ENCODE measurements at places on chromosomes 6 and 20.

- DNase-seq = no peak
Measured at GRCh38 chr6:10800810-10801209, 37.5 kb downstream of the MAK start.

- DNase-seq = no peak
Measured at GRCh38 chr20:60372822-60373221, 414.6 kb downstream of the CDH26 start.

DNA sequence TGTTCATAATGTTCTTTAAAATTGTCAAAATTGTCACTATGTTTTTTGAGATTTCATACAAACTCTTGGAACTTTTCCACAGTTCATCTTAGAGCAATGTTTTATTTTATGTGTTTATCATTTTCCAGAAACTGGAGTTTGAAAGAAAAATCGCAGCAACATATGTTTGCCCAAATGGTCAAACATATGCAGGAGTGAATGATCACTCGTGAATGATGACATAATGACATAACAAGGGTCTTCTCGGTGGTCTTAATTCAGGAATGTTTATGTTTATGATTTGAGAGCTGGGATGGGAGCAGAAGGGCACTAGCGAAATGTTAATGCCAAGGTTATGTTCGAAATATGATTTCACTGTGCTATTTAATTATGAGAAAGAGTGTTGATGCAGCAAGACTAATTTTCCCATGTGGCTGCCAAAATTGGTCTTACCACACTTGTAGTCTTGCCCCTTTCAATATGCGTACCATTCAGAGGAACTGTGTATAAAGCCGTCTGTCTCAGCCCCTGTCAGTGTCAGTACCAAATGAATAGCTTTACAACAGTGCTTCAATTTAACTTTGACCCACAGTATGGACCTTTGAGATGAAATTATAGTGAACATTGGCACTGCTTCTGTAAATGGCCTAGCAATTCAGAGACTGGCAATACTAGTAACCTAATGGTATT lies 152.3 kb downstream of the CARMIL1 start:
- no peak for DNase-seq

GRCh38 chr6:21109391-21110178 lies 484.0 kb upstream of the SOX4 start:
- no peak for DNase-seq

- no peak for DNase-seq
Measured at GRCh38 chr6:169949511-169950097, 198.2 kb downstream of the ERMARD start.

DNA sequence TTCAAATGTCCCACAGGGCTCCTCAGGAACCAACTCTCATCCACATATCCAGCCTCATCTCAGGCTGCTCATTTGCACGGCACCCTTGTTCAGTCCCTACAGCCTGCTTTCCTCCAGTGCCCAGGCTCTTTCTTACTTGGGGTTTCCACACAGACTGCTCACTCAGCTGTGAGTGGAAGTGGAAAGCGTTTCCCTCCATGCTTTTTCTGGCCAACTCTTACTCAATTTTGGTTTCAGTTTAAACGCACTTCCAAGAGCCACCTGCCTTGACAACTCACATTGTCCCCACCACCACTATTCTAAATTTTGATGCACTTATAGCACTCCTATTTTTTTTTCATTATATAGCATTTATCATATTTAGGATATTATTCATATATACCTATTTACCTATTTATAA lies 367.1 kb downstream of the PKHD1 start:
- no peak for DNase-seq

- no peak for DNase-seq
Measured at GRCh38 chr6:117795234-117795633, 111.8 kb upstream of the SLC35F1 start.

- no peak for DNase-seq
Measured at GRCh38 chr6:130134582-130134981, 88.2 kb downstream of the SAMD3 start.

GRCh38 chr6:155481215-155481614 lies 25.6 kb upstream of the NOX3 start:
- no peak for DNase-seq

DNA sequence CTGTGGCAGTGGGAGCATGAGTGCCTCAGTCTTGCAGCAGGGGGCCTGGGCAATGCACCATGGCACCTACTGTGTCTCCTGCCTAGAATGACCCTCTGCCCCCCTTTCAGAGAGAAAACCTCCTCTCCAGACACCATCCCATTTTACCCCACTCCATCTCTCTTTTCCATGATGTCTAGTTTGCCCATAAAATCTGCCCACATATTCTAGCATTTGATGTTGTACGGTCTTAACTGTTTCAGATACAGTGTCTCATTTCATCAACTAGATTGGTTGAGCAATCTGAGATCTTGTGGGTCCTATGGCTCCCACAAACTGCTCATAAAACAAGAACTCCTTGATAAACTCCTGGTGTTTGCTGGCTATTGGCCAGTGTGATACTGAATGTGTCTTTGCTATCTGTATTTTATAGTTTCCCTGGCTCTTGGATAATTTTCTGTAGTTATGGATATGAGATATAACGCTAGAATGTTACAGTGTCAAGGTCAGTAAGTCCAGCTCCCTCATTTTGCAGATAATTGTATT lies 8.1 kb downstream of the PNPLA1 start:
- no peak for DNase-seq

- no peak for DNase-seq
Measured at GRCh38 chr6:47137073-47137472, 94.9 kb upstream of the ADGRF1 start.

- DNase-seq = no peak
Measured at GRCh38 chr6:124747349-124747748, 214.9 kb upstream of the RNF217 start.

DNA sequence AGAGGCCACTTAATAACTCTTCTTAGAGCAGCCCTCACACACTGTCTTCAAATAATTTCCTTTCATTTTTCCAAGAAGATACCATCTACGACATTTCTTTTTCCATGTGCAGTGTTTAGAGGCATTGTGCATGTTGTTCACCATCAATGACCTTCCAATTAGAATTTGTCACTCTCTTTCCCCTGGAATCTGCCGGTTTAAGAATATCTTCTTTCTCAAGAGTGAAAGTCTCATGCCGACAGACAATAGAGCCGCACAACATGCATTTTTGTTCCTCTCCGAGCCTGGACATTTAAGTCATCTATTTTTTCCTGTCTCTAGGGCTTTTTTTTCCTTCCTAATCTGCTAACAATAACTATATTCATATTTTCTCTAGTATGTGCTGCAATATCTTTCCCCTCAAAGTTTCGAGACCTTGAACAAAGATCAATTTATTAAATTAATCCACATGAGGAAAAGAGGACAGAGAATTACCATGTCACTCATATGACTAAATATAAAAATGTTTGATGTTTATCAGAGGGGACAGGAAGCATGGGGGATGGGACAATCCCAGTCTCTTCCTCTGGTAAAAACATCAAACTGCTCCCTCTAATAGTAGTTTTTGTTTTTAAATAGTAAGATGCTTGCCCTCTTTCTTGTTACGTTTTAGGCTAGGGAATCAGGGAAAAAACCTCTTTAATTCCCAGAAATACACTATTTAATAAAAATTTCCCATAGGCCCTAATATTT lies 893.4 kb downstream of the C6orf118 start:
- DNase-seq = no peak

GRCh38 chr20:62918147-62918546 lies 8.2 kb downstream of the DIDO1 start:
- no peak for DNase-seq

GRCh38 chr6:133207754-133208153 lies 33.4 kb upstream of the EYA4 start:
- no peak for DNase-seq

DNA sequence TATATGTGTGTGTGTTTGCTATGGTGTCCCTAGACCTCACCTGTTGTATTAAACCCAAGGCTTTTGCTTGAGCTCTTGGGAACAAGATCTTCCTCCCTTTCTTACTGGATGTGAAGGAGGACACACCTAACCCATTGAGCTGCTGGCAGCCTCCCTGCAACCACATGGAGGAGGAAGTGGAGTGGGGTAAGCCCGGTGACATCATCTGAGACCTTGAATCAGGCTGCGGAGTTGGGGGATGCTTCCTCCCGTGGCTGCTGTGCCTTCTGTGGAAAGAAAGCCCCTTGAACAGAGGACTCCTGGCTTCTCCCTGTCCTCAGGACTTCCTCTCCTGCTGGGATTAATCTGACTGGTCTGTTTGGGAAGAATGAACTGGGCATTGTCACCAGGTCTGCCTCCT lies 3.3 kb downstream of the CST11 start:
- DNase-seq = peak; percentile 62

DNA sequence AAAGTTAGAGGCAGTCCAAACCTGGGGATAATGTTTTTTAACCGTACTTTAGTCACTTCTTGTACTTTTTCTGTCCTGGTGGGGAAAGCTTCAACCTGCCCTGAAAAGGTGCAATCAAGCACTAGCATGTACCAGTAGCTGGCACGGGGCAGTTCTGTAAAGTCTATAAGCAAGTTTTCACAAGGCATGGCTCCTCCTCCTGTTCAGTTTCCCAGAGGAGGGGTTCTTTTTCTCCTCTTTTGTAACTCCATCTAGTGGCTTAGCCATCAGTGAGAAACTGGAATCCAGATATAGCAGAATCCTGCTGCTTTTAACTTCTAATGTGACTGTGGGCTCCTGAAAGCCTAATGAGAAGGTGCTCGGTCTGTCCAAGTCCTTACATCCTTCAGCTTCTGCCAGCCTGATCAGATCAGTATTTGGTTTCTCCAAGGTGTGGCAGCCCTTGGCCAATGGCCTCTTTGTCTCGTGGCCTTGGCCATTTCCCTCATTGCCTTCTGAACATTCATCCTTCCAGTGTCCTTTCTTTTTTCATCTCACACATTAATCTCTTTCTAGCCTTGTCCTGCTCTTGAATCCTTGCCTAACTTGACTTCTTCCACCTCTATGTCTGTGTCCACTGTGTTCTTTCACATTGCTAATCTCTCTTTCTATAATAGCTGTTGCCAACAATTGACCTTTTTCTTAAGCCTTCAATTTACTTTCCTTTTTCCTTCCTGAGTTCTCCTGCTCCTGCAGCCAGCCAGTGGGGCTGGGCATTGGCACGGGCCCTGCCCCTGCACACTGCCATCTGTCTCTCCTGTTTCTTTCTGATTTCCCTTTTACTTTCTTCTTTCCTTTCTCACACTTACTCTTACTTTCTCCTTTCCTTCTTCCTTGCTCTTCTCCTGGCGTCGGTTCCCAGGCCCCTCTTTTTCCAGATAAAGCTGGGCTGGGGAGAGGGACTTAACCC lies 222.0 kb upstream of the SYNCRIP start:
- DNase-seq = no peak

DNA sequence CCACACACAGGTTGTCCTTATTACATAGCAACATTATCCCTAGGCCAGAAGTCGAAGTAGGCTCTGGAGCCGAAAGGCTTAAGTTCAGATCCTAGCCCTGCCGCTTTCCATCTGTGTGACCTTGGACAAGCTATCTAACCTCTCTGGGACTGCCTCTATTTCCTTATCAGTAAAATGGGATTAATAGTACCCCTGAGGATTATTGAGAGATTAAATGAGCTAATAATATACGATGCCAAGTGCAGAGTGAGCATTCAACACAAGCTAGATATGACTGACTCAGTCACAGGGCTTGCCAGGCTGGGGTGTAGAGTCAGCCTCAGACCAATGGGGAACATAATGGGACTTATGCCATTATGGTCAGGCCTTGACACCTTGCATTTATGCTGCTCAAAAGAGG lies 8.9 kb upstream of the SPATA2 start:
- DNase-seq = no peak

- no peak for DNase-seq
Measured at GRCh38 chr6:102774326-102774725, 1380.8 kb downstream of the GRIK2 start.

DNA sequence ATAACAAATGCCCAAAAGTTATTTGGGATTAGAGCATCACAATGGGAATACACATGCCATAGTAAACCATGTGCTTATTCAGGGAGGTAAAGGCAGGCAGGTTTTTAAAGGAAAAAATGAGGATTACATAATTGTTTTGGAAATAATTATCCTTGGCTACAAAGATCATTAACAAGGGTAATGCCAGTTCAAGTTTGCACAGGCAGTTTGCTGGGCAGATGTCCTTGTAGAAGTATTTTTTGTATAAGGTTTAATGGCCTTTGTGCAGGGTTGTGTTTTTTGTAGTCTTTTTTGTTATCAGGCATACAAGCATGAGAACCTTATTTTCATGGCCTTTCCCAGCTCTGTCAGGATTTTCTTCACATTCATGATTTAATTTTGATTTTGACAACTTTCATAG lies 24.7 kb downstream of the FBXO9 start:
- DNase-seq = no peak

GRCh38 chr20:37274851-37275524 lies 13.4 kb upstream of the GHRH start:
- DNase-seq = no peak

DNA sequence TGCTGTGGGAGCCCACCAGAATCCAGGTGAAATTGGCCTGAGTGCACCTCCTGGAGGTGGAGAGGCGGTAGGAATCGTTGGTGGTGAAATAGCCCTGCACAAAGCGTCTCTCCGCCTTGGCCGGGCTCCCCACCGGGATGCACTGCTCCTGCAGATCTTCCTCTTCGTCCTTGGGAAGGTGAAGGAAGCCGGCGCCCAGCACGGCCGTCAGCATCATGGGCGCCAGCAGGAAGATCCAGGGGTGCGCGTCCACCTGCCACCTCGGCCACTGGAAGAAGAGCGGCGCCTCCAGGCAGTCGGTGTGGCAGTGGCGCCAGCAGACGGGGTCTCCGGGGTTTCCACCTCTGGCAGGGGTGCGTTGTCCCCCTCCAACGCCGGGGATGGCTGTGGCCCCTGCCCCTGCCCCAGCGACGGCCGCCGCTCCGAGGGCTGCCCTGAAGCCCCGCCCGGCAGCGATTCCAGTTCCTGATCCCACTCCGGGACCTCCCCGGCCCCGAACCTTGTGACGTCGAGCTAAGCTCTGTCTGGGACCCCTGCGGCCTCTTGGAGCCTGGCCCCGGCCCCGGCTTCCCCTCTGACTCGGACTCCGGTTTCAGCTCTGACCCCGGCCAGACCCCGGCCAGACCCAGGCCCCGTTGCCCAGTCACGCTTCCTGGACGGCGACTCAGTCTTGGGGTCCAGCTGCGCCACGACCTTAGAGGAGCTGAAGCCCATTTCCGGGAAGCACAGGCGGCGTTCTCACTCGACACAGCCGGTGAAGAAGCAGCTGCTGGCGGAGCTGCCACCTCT lies 91.9 kb downstream of the CD164 start:
- no peak for DNase-seq
